Kidney (tissue), 22 donors: ENCODE measurements at places on chromosomes 1 and 21. TPM values are rescaled to one million over a fixed set of nuclear protein-coding genes. Genes with fewer than 3 reads are reported as not detected.

The PRDM2 gene
- total RNA-seq = 42.6 TPM

The EFNA1 gene
- 133 TPM for total RNA-seq

The ASTN1 gene
- total RNA-seq = 0.25 TPM

The MYBPH gene
- total RNA-seq = not detected

The FAM43B gene
- 2.5 TPM for total RNA-seq

The TMEM269 gene
- total RNA-seq = 0.22 TPM

GRCh38 chr1:22588899-22589422 lies 25.7 kb downstream of the EPHA8 start:
- DNase-seq = no peak

- DNase-seq = no peak
Observed at GRCh38 chr1:89652373-89652772, 19.5 kb downstream of the LRRC8C start.

DNA sequence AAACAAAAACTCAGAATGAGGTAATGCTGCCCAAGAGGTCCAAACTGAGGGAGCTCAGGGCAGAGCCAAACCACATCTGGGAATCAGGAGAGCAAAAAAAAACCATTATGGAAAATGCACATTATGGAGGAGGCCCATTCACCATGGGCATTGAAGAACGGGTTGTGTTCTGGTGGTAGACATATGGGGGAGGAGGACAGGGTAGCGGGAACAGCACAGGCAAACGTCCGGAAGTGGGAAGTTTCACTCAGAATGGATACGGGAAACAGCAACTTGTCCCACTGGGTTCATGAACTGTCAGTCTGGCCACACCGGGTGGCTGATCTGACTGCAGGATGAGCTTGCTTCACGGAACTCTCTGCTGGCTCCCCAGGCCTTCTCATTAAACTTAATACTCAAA lies 139.7 kb downstream of the RRAGC start:
- no peak for DNase-seq

GRCh38 chr1:224860488-224861338 lies 68.8 kb upstream of the DNAH14 start:
- no peak for DNase-seq

GRCh38 chr1:25572708-25573590 lies 29.5 kb downstream of the LDLRAP1 start:
- DNase-seq = peak; percentile 53

GRCh38 chr1:100942304-100943046 lies 46.6 kb downstream of the SLC30A7 start:
- DNase-seq = no peak

- DNase-seq = no peak
Observed at GRCh38 chr1:87620807-87621206, 292.1 kb downstream of the LMO4 start.

DNA sequence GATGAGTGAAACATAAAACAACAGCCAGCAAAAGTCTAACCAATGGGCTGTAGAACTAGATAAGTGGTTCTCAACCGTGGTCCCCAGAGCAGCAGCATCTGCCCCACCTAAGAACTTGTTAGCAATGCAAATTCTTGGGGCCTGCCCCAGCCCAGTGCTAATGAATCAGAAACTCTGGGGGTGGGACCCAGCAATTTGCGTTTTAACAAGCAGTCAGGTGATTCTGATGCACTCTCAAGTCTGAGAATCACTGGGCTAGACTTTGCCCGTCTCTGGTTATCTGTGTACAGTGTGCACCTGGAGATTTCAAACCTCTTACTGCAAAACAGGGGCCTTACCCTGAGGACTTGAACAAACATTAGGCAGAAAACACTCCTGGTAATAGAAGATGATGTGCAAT lies 66.5 kb downstream of the PLXNA2 start:
- DNase-seq = no peak

GRCh38 chr21:19899645-19900044 lies 1098.6 kb upstream of the NCAM2 start:
- no peak for DNase-seq

DNA sequence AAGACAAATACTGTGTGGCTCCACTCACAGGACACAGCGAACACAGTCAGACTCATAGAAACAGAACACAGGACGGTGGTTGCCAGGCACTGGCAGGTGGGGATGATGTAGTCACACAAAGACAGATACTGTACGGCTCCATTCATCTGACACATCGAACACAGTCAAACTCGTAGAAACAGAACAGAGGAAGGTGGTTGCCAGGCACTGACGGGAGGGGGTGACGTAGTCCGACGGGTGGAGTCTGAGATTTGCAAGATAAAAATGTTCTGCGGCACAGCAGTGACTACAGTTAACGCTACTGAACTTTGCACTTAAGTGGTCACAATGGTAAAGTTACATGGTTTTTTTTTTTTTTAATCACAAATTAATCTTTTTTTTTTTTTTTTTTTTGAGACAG lies 18.7 kb downstream of the C21orf58 start:
- no peak for DNase-seq

DNA sequence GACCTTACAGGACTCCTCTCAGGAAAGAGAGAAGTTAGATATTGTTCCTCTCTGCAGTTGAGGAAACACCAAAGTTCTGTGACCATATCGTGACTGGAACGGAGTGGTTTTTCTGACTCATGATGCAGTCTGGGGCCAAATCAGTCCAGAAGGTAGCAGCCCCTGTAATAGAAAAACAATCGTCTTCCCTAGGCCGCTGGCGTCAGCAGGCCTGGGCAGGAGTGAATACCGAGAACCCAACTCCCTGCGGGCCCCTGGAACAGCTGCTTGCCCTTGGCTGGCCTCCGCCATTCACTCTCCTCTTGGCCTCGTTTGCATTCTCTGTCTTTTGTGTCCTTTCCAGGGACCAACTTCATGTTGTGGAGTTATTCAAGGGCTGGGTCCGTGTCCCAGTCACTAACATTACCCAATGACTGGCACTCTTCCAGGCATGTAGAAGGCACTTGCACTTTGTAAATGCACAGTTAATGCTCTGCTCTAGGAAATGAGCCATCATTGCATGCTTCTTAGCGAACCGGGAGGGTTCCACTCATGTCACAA lies 10.9 kb upstream of the CD101 start:
- no peak for DNase-seq

DNA sequence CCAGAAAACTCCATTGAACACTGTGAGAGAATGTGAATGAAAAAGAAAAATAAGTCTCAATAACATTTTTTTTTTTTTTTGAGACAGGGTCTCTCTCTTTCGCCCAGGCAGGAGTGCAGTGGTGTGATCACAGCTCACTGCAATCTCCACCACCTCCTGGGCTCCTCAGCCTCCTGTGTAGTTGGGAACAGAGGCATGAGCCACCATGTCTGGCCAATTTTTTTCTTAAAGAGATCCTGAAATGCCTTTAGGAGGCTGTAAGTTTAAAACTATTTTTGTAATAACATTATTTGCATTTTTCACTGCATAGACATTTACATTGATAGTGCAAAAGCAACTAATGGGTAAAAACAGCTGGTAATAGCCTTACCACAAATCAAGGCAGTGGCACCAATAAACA lies 35.3 kb downstream of the GDAP2 start:
- no peak for DNase-seq

DNA sequence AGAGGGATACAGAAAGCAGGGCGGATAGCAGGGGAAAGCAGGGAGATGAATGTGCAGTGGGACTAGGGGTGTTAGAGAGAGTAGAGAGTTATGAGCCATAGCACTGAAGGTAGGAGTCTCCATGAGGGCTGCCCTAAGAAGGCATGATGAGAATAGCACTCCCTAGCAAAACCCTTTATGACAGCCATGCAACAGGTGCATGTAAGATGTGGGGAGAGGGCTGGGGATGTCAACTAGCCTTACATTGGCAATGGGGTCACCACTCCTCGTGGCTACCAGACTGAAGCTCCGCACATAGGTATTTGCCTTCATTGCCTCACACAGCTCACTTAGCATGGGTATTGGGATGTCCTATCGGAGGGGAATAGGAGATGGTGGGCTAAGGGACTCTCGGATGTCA lies 4.6 kb downstream of the TMOD4 start:
- DNase-seq = no peak

GRCh38 chr1:58773406-58773840 lies 10.4 kb downstream of the JUN start:
- DNase-seq = peak; percentile 72
